ENCODE measurements at places on chromosomes 7 and 10.

DNA sequence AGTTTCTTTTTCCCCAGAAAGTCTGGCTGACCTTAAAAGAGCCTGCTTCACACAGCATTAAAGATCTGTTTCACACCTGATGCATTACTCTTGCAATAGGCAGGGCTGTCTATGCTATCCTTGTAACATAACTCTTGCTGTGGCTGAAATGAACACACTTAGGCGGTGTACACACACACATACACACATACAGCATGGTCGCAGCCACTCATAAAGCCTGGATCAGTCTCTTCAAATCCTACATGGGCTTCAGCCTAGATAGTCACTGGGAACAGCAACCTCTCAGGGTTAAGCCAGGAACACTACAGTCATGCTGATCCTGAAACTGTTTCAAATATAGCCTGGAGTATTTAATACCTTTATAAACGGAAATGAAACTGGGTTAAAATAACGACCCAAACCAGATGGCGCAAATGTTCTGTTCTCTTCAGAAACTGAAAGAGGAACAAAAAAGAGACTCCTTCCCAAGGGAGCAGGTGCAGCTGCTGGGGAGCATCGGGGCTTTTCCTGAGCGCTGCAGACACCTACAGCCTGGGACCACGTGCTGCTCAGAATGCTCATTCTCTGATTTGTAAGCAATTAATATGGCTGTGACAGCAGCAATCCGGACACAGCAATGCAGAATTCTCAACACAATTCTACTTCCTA, 61.0 kb upstream of the SFMBT2 start:
- DNase-seq = no peak

DNA sequence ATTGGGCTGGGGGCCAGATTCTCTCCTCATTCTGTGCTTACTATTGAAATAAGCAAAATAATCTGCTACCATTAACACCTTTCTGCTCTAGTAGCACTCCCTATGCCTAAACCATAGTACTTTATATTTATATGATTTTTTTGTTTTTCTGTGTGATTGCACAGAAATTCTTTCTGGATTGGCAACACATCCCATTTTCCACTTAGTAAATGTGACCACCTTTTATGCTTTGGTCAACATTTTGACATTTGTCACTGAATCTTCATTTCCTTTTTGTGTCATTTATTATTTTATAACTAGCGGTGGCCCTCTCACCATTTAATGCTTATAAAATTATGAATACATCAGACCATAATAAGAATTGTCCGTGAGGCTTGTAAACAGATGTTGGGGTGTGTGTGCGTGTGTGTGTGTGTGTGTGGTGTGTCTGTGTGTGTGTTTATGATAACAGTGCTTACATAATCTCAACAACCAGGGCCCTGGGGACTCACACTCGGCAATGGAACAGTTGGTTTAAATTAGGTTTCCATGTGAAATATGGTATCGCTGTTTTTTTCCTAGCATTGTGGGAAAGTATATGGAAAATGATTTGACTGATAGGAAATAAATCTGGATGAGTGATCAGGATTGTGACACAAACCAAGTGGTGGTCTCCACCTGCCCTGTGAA, 138.9 kb downstream of the NOC3L start:
- peak; percentile 18 for DNase-seq

- peak; percentile 80 for DNase-seq
Measured at GRCh38 chr7:46859963-46860475, 721.9 kb downstream of the TNS3 start.

DNA sequence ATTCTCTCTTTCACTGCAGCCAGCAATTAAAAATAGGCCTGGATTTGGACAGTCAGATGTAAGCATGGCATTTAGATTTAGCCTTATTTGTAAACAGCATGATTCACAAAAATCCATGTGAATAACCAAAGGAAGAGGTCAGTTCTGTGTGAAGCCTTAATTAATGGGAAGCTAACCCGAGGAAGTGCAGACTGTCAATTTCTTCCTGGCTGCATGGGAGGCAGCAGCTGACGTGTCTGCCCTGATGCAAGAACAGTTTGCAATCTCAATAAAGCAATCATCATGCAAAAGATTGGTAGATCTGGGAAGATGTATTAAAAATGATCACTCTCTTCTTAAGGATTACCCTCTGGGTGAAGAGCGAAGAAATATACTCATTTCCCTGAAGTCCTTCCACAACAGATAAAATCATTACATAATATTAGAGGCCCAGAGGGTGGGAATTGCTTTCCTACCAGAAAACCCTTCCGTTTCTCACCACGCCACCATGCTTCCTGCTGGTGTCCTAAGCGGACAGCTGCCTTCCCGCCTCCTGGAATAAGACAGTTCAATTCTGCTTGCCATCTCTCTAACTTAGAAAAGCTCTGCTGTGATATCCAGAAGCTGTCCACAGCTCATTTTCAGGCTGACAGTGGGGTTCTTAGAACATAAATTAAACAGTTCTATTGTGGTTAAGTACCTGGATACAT, 526.7 kb upstream of the NRP1 start:
- no peak for DNase-seq

DNA sequence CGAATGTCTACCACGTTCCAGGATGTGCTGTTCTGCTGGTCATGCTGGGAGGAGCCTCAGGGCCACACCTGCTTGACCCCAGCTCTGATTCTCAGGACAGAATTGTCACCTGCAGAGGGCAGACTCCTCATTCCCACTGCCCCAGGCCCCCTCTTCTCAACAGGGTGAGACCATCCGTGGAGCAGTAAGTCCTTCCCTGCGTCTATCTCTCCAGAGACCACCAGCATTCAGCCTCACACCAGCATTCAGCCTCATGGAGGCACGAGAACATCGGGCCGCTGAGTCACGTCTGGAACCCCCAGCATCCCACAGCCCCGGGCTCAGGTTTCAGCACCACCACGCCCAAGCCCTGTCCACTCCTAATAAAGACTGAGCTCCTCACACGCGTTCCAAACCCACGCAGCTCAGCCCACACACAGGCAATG, 273.4 kb downstream of the DIP2C start:
- peak; percentile 9 for DNase-seq

DNA sequence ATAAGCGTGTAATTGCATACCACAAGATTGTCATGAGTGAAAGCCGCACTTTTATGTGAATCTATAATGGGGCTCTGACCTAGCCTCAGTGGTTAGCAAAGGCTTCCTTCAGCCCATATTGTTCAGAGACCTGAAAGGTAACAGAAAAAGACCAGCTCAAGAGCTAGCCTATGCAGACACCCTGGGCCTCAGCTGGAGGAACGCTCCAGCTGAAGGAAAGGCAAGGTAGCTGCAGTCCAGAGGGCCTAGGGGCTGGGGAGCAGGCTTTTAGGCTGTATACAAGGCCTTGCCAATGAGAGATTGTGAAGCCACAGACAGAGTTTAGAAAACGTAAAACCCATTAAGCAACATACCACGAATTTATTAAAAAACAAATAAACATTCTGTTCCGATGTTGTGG, 246.6 kb upstream of the GHITM start:
- no peak for DNase-seq

- DNase-seq = no peak
Measured at GRCh38 chr10:15448598-15448997, 77.5 kb upstream of the FAM171A1 start.

DNA sequence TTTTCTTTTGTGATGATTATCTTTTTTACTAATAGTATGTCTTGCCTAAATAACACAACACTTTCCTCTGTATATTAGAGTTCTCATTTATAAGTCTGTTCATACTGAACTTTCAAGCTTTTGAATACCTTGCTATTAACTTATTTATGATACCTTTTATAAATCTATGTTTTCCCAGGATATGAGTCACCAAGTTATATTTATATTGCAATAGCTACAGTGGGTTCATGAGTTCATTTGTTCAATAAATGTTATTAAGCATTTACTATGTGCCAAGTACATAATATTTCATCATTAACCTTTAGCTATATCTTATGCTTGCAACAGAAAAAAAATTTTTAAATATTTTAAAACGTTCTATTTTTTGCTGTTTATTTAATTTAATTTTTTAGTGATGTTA, 18.3 kb downstream of the CLCN1 start:
- no peak for DNase-seq

GRCh38 chr10:72738486-72738885, 46.5 kb downstream of the MCU start:
- no peak for DNase-seq

GRCh38 chr7:66173856-66174255, 31.3 kb upstream of the TPST1 start:
- peak; percentile 46 for DNase-seq

- DNase-seq = peak; percentile 46
Measured at GRCh38 chr7:133513608-133514007, 260.7 kb downstream of the EXOC4 start.

DNA sequence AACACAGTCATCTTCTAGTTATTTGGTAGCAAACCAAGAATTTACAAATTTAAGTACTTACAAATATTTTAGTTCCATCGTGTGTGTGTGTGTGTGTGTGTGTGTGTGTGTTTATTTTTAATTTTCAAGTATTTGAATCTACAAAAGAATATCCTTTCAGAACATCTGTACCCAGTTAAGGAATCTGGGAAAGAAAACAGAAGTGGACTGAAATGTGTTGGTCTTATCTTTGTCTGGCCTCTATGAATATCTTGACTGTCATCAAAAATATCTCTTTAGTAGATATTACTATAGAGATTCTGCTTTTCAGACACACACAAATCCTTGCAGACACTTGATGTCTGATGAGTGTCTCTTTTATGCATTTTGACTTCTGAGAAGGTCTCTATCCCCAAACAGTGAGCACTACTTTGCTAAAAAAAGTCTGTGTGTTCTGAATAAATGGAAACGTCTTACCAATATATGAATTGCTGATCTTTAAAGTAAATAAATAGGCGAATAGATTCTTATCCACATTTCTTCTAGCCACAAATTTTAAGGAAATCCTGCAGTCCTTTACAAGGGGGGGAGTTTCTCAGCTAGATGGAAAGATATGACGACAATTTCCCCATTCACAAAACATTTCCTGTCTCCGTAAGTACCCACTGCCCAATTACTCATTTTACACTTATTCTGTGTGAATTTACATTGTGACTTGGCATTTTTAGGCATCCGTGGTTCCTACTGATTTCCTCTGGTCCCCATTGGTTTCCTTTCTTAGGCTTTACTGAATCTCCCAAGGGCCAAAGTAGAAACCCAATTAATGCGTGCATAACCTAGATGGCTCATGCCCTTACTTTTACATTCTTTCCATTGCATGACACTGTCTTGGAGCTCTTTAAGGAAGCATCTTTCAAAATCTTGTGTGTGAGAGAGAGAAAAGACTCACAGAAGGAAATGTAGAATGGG, 36.0 kb downstream of the NRCAM start:
- DNase-seq = peak; percentile 75

GRCh38 chr10:96122824-96123223, 7.3 kb upstream of the ZNF518A start:
- no peak for DNase-seq

GRCh38 chr7:29988424-29989256, 961 bp downstream of the SCRN1 start:
- DNase-seq = peak; percentile 75

DNA sequence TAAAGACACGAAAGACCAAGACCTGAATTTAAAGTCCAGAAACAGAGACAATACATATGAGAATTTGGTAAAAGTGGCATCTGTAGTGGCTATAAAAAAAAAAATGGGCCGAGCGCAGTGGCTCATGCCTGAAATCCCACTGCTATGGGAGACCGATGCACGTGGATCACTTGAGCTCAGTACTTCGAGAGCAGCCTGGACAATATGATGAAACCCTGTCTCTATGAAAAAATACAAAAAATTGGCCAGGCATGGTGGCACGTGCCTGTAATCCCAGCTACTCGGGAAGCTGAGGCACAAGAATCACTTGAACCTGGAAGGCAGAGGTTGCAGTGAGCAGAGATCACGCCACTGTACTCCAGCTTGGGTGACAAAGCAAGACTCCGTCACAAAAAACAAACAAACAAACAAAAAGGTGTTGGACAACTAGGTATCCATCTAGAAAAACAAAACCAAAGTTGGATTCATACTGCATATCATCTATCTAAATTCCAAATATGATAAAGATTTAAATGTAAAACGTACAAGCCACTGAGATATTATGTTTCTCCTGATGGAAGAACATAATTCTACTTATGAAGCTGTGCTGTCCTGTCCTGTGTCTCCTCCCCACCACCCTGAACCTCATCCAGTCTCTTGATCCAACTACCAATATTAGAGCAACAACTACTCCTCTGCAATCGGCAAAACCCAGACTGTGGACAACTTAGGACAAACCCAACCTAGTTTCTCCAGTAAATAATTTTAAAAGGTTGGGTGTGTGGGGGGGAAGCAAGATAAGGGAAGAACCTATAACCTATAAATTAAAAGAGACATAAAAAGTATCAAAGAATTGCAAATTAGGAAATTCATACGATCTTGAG, 53.7 kb downstream of the ATAD1 start:
- DNase-seq = no peak

DNA sequence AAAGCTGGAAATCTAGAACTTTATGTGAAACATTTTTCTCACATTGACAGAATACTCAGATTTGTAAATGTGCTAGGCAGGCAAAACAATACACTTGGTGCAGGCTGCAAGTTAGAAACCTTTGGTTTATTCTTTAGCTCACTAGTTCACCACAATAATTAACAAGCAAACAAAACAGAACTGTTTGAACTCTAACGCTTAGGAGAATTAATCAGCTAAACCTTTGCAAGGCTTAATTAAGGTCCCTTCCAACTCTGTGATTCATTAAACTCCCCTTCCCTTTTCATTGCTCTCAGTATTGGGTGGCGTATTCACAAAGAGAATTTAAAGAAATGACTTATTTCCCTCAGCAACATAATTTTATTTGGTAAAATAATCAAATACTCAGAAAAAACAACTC, 99.0 kb downstream of the PON1 start:
- no peak for DNase-seq

DNA sequence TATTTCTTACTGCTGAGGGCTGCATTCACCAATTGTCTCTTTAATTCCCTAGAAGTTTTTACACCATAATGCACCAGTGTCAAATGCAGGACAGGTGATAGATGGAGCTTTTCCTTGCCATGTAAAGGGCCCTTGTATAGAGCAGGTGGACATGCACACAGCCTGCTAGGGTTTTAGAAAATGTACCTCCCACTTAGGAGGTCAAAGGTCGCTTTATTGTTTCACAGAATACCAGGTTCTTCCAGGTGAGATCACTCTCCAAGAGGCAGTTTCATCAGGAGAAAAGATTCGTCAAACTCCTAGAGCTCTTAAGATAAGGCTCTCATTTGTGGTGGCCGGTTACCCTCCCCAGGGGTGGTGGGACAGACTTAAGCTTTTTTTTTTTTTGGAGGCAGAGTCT, 215.8 kb downstream of the PHTF2 start:
- DNase-seq = no peak

DNA sequence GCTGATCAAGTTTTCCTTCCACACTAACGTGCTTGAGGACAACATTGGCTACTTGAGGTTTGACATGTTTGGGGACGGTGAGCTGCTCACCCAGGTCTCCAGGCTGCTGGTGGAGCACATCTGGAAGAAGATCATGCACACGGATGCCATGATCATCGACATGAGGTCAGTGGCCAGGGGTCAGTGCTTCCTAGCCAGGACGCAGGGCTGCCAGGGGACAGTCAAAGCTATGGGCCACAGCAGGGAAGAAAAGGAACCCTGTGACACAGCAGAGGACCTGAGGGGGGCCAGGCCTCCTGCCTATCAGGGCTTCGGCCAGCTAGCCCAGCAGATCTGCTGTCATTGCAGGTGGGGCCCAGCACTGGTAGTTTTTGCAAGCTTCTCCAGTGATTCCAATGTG, 5.2 kb downstream of the RBP3 start:
- no peak for DNase-seq

Measured in fibroblast of skin of scalp (primary cell).